ENCODE measurements at places on chromosomes 13 and 19. TPM values are rescaled to one million over a fixed set of nuclear protein-coding genes. Genes with fewer than 3 reads are reported as not detected.

- H3K4me1 ChIP-seq, result no peaks in the 10 kb centered on the region
- no peak overlapping the region for H3K27ac ChIP-seq
- 0 out of 2 replicates have a peak, but pooled peaks cover 3% of the 10 kb centered on the region for H3K36me3 ChIP-seq
- H3K4me3 ChIP-seq, result no peak overlapping the region
Observed at GRCh38 chr13:101649488-101650126, 197.1 kb downstream of the ITGBL1 start.

DNA sequence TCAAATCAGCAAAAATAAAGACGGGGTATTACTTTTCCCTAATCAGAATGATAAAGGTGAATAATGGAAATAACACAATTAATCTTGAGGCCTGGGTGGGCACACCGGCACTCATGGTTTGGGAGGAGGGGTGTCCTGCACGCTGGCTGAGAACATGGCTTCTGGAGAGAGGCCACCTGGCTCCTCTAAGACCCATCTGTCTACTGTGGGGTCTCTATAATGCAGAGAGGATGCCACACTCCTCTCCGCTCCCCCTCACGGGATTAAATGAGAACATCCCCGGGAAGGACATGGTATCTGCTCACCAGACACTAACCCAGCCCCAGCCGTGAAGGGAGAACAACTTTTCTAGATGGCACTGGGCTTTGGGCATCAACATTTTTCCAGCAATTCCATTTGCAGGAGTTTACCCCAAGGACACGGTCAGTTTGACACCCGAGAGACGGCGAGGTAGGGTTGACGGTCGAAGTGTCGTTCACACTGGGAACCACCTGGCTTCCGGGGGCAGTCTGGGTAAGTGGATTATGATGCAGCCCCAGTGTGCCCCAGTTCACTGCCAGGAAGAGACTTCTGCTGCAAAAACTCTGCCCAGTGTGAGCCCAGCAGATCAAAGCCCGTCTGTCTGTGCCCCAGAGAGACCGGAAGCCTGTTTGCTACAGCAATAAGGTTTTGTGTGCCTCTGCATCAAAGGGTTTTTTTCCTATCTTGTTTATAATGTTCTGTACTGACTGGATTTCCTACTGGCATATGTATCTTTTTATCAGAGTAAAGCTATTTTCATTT lies 56.6 kb downstream of the CEBPG start:
- H3K4me1 ChIP-seq, result peaks cover 37% of the 10 kb centered on the region
- no peaks in the 10 kb centered on the region for H3K36me3 ChIP-seq
- no peak overlapping the region for H3K27ac ChIP-seq
- no peaks in the 10 kb centered on the region for H3K27me3 ChIP-seq
- peak overlapping the region; percentile 28 for H3K4me3 ChIP-seq

- no peaks in the 10 kb centered on the region for H3K4me1 ChIP-seq
- H3K27me3 ChIP-seq, result no peaks in the 10 kb centered on the region
- H3K36me3 ChIP-seq, result no peaks in the 10 kb centered on the region
- H3K4me3 ChIP-seq, result no peak overlapping the region
- DNase-seq, result no peak
Observed at GRCh38 chr13:105990256-105990958, 545.1 kb downstream of the EFNB2 start.

The SYCN gene
- not detected for polyA plus RNA-seq

The TBC1D4 gene
- polyA plus RNA-seq, result 10.4 TPM

The ZNF599 gene
- 18.5 TPM for polyA plus RNA-seq

The TEX29 gene
- polyA plus RNA-seq, result 0.18 TPM

DNA sequence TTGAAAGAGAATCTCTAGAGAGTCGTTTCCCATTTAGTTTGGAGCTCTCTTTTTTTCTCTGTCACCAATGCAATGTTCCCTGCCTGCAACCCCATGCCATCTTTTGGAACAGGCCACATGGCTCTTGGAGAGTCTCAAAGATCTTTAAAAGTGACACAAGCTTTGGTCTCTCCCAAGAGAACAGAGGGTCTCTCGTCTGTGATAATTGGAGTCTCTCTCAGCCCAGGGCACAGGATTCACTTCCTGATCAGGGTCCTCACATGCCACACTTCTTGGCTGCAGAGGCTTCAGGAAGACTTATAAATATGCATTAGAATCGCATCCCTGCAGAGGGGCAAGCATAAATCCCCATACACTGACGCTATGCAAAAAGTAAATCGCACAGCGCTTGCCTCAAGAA lies 240.5 kb downstream of the IRS2 start:
- H3K4me1 ChIP-seq, result peaks cover 5% of the 10 kb centered on the region
- no peak overlapping the region for H3K4me3 ChIP-seq
- H3K27me3 ChIP-seq, result no peaks in the 10 kb centered on the region

GRCh38 chr19:52007451-52007805 lies 583 bp downstream of the ZNF615 start:
- peak overlapping the region; percentile 21 for H3K27ac ChIP-seq
- peaks cover 16% of the 10 kb centered on the region for H3K36me3 ChIP-seq
- H3K27me3 ChIP-seq, result no peaks in the 10 kb centered on the region
- DNase-seq, result peak; percentile 38
- no peaks in the 10 kb centered on the region for H3K4me1 ChIP-seq

DNA sequence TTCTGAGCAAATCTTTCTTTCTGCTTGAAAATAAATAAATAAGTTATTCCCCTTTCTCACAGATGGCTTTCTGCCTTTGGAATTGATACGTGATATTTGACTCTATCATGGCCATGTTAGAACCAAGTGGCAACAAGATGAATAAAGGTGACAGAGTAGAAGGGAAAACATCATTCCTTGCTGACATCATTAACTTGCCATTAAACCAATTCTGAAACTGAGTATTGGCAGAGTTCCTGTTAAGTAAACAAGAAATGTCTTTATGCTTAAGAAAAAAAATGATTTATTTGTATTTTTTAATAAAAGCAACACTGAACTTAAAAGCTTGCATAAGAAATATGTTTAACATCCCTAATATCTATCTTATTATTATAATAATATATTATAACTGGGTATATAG lies 828.1 kb downstream of the PCDH9 start:
- no peaks in the 10 kb centered on the region for H3K4me1 ChIP-seq
- no peaks in the 10 kb centered on the region for H3K36me3 ChIP-seq
- no peak overlapping the region for H3K4me3 ChIP-seq
- no peak overlapping the region for H3K27ac ChIP-seq
- no peak for DNase-seq

The ZNF230 gene
- polyA plus RNA-seq, result 2.4 TPM

GRCh38 chr13:110254751-110255553 lies 52.0 kb downstream of the COL4A1 start:
- H3K4me3 ChIP-seq, result no peak overlapping the region
- H3K27me3 ChIP-seq, result no peaks in the 10 kb centered on the region
- no peak for DNase-seq
- H3K4me1 ChIP-seq, result peaks cover 25% of the 10 kb centered on the region
- peak overlapping the region; percentile 16 for H3K27ac ChIP-seq

The LILRA6 gene
- polyA plus RNA-seq, result not detected

GRCh38 chr13:50842990-50843256 lies 569 bp downstream of the DLEU7 start:
- peaks cover 10% of the 10 kb centered on the region for H3K4me1 ChIP-seq
- H3K27me3 ChIP-seq, result no peaks in the 10 kb centered on the region
- no peak overlapping the region for H3K4me3 ChIP-seq
- H3K27ac ChIP-seq, result no peak overlapping the region
- no peak for DNase-seq
- H3K36me3 ChIP-seq, result no peaks in the 10 kb centered on the region

- no peak overlapping the region for H3K4me3 ChIP-seq
- H3K27me3 ChIP-seq, result no peaks in the 10 kb centered on the region
- H3K27ac ChIP-seq, result no peak overlapping the region
- H3K4me1 ChIP-seq, result no peaks in the 10 kb centered on the region
Observed at GRCh38 chr13:32248801-32249200, 66.4 kb downstream of the ZAR1L start.

The COL4A1 gene
- polyA plus RNA-seq, result 30.3 TPM

DNA sequence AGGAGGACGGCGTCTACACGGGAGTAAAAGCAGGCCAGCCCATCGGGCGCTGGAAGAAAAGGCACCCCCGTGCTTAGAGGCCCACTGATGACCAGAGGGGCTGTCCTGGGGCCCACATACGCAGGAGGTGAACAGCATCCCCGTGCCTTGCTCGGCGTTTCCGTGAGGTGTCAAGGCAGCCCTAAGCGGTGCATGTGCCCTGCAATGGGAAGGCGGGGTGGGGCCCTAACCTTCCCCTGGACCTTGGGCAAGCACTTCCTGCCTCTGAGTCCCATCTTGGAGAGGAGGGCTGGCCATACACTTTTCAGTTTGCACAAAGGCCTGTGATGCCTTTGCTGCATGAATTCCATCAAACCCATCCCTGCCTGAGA lies 47.8 kb upstream of the ATP11A start:
- H3K27me3 ChIP-seq, result peaks cover 18% of the 10 kb centered on the region
- H3K4me3 ChIP-seq, result no peak overlapping the region
- no peak overlapping the region for H3K27ac ChIP-seq

DNA sequence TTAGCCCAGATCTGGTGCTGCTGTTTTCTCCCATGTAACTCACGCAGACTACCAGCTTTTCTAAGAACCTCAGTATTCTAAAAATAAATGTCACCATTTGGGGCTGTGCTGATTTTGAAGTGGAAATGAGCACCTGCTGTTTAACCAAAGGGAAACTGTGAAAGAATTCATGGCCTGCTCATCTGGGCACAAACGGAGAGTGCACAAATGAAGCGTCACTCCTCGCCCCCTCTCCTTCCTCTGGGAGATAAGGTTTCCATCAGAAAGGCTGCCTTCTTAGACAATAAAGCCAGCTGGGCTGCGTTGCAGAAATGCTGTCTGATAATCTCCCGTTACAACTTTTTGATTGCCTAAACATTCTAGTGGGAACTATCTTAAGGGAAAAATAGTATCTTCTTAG lies 73.7 kb upstream of the SLC15A1 start:
- no peak for DNase-seq
- H3K4me1 ChIP-seq, result peaks cover 22% of the 10 kb centered on the region
- H3K36me3 ChIP-seq, result no peaks in the 10 kb centered on the region

The ZNF665 gene
- polyA plus RNA-seq, result 6.0 TPM

The ACER1 gene
- polyA plus RNA-seq, result not detected

GRCh38 chr13:52025475-52026245 lies 1.2 kb downstream of the UTP14C start:
- peaks cover 51% of the 10 kb centered on the region for H3K36me3 ChIP-seq
- H3K4me3 ChIP-seq, result no peak overlapping the region
- no peak overlapping the region for H3K27ac ChIP-seq
- no peaks in the 10 kb centered on the region for H3K27me3 ChIP-seq

DNA sequence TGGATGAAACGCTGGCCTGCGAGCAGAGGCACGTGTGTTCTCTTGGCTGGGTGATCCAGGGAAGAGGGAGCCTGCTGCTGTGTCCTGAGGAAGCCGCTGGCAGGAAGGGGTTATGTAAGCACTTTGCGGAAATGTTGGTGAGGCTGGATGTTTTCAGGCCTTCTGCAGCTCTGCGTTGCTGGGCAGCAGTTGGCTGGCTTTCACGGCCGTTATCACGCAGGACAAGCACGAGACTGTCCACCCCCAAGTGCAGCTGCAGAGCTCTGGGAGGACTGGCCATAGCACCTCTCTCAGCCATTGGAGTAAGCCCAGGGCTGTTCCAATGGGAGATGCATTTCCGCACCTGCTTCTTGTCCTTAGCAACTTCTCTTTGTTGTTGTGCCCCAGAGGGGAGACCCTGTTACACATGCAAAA lies 146.9 kb upstream of the SOX21 start:
- H3K27ac ChIP-seq, result no peak overlapping the region
- DNase-seq, result no peak
- no peak overlapping the region for H3K4me3 ChIP-seq
- H3K27me3 ChIP-seq, result no peaks in the 10 kb centered on the region
- H3K36me3 ChIP-seq, result no peaks in the 10 kb centered on the region

- H3K36me3 ChIP-seq, result no peaks in the 10 kb centered on the region
- no peak overlapping the region for H3K4me3 ChIP-seq
- DNase-seq, result no peak
- H3K4me1 ChIP-seq, result no peaks in the 10 kb centered on the region
- no peaks in the 10 kb centered on the region for H3K27me3 ChIP-seq
Observed at GRCh38 chr13:111883571-111884343, 183.2 kb upstream of the SOX1 start.

The SLC6A16 gene
- 0.80 TPM for polyA plus RNA-seq

- DNase-seq, result no peak
- H3K4me3 ChIP-seq, result no peak overlapping the region
- H3K27ac ChIP-seq, result no peak overlapping the region
- peaks cover 4% of the 10 kb centered on the region for H3K36me3 ChIP-seq
Observed at GRCh38 chr19:13068085-13068846, 34.4 kb downstream of the LYL1 start.

DNA sequence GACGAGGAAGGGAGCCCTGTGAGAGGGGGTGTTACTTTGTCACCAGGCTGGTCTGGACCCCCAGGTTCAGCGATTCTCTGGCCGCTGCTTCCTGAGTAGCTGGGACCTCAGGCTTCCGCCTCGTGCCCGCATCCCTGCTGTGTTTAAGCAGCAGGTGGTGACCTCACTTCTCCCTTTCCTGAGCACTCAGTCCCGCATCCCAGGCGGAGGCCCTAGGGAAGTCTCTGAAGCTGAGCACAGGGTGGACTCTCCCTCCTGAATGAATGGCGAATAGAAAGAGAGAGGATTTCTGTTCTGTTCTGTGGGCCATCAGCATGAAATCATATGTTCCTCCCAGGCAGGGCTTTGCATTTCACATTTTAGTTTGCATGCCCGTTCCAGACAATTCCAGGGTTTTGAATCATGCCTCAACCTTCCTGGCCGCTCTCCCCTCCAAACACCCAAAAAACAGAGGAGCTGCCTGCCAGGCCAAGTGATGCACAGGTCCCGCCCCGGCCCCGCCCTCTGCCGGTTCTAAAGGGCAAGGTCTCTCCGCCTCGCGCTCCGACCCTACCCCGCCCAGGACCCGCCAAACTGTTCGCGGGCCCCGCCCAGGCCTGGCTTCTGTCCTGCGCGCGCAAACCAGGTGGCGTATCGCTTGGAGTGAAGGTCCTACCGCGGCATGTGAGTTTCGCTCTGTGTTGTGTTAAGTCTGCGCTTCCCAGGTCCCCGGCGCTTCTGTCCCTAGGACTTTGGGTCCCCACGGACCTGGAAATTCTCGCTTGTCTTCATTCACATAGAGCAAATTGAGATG lies 35.1 kb upstream of the ZNF808 start:
- no peak overlapping the region for H3K4me3 ChIP-seq
- H3K36me3 ChIP-seq, result no peaks in the 10 kb centered on the region
- H3K27me3 ChIP-seq, result no peaks in the 10 kb centered on the region

Data from SK-N-SH (cell line).